Stimulated activated CD4-positive, alpha-beta T cell treated with anti-CD3 and anti-CD28 coated beads, Interleukin-4, amount 100 ng/mL, for 4 hours (primary cell): ENCODE measurements at places on chromosomes 1 and 21.

DNA sequence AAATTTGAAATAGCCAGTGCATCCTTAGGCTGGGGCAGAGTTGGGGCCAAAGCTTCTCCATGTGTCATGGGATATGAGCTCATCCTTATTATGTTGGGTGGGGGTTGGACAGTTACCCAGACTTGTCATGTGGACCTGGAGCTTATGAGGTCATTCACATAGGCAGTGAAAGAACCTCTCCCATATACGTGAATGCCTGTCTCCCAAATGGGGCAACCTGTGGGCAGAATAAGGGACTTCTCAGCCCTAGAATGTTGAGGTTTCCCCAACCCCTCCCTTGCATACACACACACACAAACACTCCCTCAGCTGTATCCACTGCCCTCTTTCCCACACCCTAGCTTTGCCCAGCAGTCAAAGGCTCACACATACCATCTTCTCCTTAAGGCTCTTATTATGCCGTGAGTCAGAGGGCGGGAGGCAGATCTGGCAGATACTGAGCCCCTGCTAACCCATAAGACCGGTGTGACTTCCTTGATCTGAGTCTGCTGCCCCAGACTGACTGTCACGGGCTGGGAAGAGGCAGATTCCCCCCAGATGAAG, 2.3 kb upstream of the IVL start:
- DNase-seq: no peak

DNA sequence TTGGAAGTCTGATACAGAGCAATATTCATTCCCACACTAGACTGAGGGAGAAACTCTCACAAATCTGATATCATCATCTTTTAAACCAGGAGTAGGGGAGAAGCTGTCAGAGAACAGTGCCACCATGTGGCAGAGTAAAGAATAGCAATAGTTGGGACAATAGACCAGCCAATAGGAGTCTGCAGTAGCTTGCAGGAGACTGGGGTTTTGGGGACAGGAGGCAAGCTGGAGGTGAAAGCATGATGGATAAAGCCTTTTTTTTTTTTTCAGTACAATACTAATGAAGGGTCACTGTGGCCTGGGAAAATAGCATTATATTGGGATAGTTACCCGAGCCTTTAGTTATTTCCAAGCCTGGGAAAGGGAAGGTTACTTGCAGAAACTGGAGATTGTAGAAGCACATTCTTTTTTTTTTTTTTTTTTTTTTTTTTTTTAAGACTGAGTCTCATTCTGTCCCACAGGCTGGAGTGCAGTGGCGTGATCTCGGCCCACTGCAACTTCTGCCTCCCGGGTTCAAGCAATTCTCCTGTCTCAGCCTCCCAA, 120.7 kb downstream of the S1PR1 start:
- DNase-seq: peak; percentile 36

DNA sequence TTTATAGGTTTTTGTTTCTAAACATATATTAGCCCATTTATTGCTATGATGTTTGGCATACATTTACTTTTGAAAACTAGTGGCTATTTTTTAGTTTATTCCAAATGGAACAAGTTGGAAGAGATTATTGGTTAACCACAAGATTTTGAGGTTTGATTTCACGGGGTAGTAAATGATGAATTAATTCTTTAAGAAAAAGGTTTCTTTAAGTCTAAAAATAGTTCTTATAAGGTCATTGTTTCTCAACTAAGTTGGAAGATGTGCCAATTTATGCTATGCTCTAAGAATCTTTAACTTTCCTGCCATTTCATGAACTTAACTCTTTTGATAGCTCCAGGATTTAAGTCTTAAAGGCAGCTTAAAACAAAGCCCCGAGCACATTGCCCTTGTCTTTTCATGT, 183.8 kb downstream of the LMO4 start:
- no peak for DNase-seq

GRCh38 chr1:99660496-99660895, 14.6 kb downstream of the PALMD start:
- no peak for DNase-seq

DNA sequence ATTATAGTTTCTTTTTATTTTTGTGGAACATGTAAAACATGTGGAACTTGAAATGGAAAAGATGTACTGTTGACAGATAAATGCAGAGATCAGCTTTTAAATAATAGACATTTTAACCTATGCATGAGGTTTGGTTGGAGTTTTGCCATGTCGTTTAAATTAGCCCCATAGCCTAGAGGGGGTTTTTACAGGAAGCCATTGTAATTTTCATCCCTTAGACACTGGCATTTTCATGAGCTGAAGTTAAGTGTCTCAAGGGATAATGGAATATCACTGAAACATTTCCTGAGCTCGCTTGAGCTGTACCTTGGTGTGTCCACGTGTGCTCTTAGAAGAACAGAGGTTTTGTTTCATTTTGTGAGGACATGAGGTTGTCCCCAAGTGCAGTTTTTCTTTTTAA, 54.2 kb downstream of the HMCN1 start:
- no peak for DNase-seq

DNA sequence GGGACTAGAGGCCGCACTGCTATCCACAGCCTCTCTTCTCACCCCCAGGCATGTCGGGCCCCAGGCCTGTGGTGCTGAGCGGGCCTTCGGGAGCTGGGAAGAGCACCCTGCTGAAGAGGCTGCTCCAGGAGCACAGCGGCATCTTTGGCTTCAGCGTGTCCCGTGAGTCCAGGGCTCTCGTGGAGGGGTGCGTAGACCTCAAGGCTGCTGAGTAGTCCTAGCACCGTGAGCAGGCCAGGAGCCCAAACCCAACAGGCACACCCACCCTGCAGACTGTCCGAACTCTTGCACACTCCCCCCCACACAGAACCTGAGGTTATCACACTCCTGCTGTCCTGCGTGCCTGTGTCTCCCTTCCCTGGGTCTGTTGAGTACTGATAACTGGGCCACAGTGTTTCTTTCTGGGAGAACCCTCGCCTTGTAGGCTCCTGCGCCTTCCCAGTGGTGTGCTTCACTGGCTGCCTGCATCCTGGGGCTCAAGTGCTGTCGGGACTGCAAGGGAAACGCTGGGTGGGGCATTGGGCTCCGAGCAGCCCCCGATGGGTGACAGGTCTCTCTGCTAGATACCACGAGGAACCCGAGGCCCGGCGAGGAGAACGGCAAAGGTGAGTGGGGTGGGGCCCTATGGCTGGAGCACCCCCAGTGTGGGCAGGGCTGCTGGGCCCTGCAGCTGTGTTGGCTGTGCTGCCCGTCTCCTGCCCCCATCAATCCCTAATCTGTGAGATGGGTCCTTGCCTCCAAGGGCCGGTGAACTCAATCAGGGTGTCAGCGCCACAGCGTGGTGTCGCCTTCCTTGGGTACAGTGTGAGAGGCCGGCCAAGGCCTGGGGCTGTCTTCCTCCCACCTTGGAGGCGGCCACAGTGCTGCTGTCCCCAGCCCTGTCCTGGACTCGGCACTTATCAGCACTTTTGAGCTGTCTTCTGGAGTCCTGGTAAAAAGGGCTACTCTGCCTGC, 4.0 kb upstream of the GJC2 start:
- no peak for DNase-seq

DNA sequence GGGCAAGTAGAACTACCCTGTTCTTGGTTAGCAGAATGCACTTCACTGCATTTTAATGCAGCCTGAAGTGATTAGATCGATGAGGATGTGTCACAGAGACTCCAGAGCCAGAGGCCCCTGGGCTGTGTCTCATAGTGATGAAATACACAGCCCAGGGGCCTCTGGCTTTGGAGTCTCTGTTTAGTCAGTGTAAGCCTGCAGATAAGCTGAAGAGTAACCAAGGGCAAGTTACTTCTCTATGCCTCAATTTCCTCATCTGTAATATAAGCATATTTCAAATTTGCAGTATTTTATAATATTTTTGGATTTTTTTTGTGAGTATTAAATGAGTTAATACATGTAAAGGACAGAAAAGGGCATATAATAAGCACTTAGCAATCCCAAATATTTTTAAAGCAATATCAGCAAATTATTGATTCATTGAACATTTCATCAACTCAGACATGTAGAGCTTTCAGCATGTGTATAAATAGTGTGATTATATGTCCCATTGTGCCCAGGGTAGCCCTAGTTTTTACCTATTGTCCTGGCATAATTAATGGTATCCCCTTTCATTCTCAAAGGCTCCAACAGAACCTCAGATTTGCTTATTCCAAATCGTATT, 23.6 kb upstream of the APOBEC4 start:
- no peak for DNase-seq

DNA sequence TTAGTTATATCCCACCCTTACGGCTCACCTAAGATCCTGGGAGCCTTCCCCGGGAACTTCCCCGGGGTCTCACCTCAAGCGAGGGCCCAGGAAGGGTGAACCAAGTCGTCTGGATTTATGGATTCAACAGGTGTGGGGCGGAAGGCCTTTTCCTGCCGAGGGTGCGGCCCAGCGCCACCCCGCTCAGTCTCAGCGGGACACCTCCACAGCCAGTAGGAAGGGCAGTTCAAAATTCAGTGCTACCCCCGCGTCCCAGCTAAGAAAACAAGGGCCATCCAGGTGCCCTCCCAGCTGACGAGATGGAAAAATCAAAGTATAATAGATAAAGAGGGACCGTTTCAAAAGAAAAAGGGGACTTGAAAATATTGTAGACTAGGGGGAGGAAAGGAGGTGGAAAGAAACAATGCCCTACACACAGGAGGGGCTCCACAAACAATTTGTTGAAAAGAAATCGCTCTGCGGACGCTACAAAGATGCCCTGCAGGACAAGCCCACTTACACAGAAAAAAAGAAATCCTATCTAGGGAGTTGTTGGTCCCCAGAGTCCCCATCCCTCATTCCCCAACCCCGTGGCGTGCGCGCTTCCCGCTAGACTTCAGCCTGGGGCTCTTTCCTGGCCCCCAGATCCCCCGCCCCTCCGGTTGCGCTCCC, 1.3 kb downstream of the SLC2A1 start:
- no peak for DNase-seq

DNA sequence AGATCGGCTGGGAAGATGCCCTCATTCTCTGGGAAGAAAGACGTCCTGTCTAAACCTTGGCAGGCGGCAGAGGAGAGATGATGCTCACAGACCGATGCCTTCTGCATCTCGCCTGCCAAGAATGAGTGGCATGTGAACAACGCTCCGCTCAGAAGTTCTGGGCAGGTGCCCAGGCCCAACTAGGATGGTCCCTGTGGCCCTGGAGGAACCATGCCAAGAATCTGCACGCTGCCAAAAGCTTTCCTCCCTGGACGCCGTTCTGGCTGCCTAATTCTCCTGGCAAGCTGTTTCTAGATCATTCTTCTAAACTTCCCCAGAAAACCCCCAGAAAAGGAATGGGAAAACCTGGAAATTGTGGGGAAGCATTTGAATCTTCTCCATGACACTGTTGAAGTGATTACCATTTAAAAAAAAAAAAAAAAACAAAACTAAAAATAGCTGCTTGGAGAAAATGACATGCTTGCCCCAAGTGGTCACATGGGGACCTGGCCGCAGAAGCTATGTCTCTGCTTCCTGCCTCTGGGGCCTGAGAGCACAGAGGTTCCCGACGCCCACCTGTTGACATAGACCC, 440.9 kb downstream of the PRDM2 start:
- DNase-seq: no peak

- no peak for DNase-seq
These were observed 260.5 kb downstream of the MATN1 start for GRCh38 chr1:30462826-30463425.

GRCh38 chr1:2499986-2500596, 24.0 kb downstream of the PLCH2 start:
- no peak for DNase-seq

DNA sequence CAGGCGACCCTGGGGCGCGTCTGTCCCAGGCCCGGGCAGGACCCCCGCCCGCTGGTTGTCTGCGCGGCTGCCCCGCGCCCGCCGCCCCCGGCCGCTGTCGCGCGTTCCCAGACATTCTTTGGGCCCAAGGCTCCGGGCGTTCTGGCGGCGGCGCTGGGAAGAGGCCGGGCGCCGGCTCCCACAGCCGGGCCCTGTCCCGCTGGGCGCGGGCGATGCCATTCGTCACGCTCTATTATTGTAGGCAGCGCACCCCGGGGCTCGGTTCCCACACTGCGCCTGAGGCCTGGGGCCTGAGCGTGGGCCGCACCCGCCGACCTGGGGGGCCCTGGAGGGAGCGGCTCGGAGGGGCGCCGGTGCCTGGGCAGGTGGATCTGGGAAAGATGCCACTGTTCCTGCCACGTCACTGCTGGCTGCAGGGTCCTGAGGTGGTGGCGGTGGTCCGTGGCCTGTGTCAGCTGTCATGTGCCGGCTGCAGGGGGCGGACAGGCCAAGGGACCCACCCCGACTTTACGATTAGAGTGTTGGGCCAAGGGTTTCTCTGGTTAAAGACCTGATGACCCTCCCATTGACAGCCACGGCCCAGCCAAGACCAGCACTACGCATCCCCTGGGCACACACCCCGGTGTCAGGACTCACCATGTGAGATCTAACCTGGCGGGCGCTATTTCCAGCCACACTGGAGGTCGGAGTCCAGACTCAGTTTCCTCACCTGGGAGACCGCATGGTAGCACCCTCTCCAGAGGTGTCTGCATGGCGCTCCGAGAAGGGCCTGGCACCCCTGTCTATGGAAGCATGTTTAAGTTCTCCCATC, 55.1 kb upstream of the ADARB1 start:
- DNase-seq: no peak

DNA sequence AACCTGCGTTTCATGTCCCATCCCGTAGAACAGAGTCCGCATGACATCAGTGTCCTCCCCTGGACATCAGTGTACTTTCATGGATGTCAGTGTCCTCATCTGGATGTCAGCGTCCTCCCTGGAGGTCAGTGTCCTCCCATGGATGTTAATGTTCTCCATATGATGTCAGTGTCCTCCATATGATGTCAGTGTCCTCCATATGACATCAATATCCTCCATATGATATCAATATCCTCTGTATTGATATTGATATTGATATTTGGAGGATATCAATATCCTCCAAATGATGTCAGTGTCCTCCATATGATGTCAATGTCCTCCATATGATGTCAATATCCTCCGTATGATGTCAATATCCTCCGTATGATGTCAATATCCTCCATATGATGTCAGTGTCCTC, 284.9 kb downstream of the AJAP1 start:
- no peak for DNase-seq

DNA sequence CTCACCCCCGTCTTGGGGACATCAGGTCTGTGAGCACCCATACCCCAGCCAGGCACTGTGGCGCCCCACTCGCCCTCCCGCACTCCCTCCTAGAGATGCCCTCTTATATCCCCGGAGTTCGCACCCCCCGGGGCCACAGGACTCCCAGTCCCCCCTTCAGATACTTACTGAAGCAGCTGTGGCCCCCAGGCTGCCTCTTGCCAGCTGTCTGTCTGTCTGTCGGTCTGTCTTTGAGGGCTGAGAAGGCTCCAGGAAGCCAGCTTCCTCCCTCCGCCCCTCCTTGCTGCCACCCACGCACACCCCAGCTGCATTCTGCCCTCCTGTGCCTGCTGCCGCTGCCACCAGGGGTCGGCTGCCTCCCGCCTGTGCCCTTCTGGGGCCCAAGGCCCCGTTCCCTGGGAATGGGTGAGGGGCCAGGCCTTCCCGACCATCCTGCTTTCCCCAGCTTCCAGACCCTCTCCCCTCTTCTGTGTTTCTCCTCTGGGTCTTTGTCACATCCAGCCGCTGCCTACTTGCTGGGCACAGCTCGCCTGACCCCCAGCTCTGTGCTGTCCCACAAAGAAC, at the start of gene PTPN7:
TSS of gene PTPN7 (minus strand) at position 226 of the 564 bp plus-strand sequence. CDS start 1,200 bp downstream, outside the sequence.
- DNase-seq: peak; percentile 91

- no peak for DNase-seq
These were observed 70.6 kb downstream of the FGGY start for GRCh38 chr1:59367301-59368007.

GRCh38 chr1:184881941-184882913, 92.1 kb downstream of the NIBAN1 start:
- no peak for DNase-seq
